ENCODE measurements at places on chromosomes 1 and 21. TPM values are rescaled to one million over a fixed set of nuclear protein-coding genes. Genes with fewer than 3 reads are reported as not detected.

Gene TM2D1
- polyA plus RNA-seq, result 39.6 TPM

Gene NEGR1
- polyA plus RNA-seq, result 0.43 TPM

Gene DAP3
- 81.7 TPM for polyA plus RNA-seq

Gene TOMM20
- polyA plus RNA-seq, result 95.9 TPM

Gene CD101
- polyA plus RNA-seq, result 1.3 TPM

Gene EIF4G3
- 12.7 TPM for polyA plus RNA-seq
